ENCODE measurements at places on chromosomes 12 and 14.

- DNase-seq = no peak
Measured at GRCh38 chr12:13940335-13940865, 41.0 kb downstream of the GRIN2B start.

- DNase-seq = no peak
Measured at GRCh38 chr14:26410189-26410685, 187.6 kb downstream of the NOVA1 start.

DNA sequence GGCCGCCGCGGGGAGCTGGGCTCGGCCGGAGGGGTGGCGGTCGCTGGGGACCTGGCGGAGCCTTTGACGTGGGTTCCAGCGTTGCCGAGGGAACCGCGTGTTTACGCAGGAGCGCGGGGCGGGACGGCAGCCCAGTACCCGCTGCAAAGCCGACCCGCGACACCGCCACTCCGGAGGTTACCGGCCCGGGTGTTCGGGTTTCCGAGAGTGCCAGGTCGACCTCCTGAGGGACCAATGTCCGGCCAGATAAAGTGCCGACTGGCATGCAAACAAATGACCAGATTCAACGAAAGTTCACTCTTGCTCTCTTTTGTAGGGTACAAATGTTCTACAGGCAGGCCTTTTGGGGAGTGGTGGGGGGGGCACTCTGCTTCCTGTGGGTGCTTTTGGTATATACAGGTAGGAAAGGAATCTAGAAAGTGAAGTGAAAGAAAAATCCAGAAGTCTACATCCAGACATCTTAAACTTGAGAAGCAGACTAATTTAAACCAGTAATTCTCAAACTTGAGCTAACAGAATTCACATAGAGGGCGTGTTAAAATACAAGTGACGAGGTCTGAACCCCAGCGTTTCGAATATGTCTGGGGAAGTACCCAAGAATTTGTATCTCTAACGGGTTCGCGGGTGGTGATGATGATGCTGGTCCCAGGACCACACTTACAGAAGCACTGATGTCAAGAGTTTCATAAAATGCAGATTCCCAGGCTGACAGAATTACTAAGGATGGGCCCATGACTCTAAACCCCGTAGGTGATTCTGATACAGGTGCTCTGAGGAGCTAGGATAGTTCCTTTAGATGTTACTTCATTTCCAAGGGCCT, at the start of gene GPR135:
GPR135 (minus strand) TSS at position 65 of the 820 bp plus-strand sequence. CDS start 154 bp downstream, outside the sequence.
- no peak for DNase-seq

DNA sequence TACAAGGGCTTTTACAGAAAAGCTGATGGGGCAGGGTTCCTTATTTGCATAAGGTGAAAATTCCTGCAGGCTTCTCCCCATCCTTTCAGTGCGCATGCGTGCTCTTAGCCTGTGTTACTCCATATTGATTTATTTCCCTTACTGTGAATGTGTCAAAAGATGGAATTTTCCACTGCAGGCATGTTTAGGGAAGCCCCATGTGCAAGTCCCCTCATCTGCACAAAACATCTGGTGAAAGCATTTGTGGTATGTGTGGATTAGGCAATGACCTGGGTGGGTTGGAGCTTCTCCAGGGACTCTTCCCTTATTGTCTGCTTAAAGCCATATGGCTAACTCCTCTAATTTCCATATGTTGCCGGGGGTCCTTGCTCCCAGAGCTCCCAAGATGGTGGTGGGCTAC, 912.7 kb upstream of the LRFN5 start:
- DNase-seq = no peak

DNA sequence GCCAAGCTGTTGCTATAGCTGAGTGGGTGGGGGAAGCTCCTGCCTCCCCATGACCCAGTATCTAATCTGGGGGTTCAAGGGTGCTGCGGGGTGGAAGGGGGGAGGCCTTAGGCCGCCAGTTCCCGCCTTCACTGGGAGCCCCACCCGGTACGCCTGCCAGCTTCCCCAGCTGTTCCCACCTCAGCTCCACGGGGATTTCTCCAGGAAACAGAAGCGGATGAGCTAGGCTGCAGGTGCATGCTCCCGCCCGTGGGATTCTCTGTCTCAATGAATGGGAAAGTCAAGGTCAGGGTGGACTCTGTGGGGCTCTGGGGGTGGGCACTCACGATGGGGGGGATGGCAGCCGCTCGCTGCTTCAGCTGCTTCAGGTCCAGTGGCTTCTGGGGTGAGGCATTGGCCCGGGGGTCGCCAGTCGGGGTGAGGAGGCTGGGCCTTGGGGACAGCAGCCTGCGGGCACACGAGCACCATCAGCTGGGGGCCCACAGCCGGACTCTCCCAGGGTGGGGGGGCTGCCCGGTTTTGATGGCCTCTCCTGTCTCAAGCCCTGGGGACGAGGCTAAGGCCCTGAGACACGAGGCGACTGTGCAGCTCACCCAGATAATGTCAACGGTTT, 68.6 kb downstream of the RFLNA start:
- DNase-seq = no peak

GRCh38 chr12:93199831-93200236, 177.9 kb upstream of the NUDT4 start:
- no peak for DNase-seq

GRCh38 chr12:8156845-8157244, at the start of gene ZNF705A:
Gene ZNF705A (plus strand): TSS chr12:8157015. CDS start chr12:8172626, 15,611 bp downstream.
- DNase-seq = no peak

- no peak for DNase-seq
Measured at GRCh38 chr12:64876388-64877071, 52.1 kb downstream of the TBC1D30 start.

- no peak for DNase-seq
Measured at GRCh38 chr12:21599143-21599999, 5.3 kb downstream of the GYS2 start.

GRCh38 chr12:9935026-9935425, 2.9 kb upstream of the CLEC2A start:
- no peak for DNase-seq

DNA sequence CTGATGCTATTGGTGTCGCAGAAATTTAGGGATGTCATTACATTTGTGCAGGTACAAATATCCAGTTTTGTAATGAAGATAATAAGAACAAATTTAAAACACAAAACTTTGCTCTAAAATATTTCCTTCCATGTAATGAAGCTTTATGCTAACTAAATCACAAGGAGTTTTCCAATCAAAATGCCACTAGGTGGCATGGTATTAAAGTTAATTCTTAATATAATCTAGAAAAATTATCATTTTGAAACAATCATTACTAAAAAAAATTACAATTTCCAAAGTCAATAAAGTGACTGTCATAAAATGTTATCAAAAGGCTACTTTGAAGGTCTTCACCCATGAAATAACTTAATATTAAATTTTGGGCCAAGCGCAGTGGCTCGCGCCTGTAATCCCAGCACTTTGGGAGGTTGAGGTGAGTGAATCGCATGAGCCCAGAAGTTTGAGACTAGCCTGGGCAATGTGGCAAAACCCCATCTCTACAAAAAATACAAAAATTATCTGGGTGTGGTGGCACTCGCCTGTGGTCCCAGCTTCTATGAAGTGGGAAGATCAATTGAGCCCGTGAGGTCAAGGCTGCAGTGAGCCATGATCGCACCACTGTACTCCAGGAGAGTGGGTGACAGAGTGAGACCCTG, 77.4 kb downstream of the KIF21A start:
- DNase-seq = no peak

GRCh38 chr12:94689646-94690036, 39.3 kb upstream of the TMCC3 start:
- no peak for DNase-seq

DNA sequence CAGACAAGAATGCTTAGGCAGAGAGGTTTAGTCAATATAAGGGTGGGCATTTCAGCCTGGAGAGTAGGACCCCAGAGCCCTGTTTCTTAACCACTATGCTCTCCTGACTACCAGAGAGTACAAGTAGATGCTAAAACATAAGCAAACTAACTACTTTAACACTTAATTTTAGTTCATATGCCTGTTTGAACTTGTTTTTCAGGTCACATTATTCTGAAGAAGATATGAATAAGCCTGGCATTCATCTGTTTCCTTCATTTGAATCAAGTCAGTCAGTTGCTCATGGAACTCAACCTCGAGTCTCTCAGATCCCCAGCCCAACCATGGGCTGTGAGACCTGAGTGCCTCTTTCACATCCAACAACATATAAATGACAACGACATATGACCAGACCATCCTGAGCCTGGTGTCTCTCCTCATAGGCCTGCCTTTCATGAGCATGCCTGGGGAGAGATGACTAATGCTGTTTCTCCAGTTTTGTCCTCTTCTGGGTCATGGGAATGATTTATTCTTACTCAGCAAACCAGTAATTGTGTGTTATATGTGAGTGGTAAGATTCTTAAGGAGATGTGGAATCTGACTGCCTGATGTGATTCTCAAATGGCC, 251.1 kb upstream of the BTG1 start:
- no peak for DNase-seq

DNA sequence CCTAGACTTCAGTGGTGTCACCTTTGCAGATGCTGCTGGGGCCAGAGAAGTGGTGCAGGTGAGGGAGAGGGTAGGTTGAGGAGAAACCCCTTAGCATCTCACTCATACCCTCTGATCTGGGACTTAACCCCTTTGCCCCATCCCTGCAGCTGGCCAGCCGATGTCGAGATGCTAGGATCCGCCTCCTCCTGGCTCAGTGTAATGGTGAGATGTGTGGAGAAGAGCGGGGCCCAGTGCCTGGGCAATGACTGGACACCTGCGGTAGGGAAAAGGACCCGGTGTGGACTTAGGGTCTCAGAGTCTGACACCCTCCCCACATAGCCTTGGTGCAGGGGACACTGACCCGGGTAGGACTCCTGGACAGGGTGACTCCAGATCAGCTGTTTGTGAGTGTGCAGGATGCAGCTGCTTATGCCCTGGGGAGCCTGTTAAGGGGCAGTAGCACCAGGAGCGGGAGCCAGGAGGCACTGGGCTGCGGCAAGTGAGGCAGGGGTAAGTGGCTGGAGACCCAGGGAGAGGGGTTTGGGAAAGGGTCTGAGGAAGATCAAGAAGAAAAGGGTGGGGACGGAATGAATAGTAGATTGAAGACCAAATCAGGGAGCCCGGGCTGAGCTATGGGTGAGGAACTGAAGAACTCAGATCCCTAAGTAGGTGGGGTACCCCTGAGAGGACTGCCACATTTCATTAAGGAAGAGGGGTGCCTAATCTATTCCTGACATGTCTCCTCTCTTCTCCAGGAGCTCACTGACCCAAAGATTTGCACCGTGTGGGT, 7.6 kb downstream of the B4GALNT1 start:
- no peak for DNase-seq

DNA sequence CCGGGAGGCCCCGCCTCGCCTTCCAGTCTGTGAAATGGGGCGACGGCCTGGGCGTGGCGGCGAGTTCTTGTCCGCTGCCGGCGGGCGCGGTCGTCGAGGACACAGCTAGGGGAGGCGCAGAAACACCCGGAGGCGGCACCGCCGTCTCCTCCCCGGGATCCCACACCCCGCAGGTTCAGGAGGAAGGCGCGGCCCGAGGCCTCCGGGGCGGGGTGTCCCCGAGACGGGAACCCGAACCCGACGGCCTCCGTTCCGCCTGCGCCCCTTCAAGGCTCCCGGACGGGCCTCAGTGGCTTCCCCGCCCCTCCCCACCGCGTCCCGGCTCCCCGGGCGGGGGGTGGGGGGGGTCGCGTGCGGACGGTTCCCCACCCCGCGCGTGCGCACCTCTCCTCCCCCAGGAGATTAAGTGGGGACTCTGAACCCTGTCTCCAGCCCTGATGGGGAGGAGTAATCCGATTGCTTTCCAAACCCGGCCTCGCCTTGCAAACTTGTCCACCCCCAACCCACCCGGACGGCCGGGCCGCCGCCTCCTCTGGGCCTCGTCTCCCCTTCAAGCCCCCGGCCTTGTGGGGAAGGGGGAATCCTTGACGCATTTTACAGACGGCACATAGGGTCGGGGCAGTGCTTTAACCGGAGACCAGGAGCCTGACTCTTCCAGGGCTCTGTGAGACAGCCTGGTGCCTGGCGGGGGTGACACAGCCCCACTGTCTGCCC, 35.3 kb upstream of the ANKRD9 start:
- DNase-seq = peak; percentile 75

DNA sequence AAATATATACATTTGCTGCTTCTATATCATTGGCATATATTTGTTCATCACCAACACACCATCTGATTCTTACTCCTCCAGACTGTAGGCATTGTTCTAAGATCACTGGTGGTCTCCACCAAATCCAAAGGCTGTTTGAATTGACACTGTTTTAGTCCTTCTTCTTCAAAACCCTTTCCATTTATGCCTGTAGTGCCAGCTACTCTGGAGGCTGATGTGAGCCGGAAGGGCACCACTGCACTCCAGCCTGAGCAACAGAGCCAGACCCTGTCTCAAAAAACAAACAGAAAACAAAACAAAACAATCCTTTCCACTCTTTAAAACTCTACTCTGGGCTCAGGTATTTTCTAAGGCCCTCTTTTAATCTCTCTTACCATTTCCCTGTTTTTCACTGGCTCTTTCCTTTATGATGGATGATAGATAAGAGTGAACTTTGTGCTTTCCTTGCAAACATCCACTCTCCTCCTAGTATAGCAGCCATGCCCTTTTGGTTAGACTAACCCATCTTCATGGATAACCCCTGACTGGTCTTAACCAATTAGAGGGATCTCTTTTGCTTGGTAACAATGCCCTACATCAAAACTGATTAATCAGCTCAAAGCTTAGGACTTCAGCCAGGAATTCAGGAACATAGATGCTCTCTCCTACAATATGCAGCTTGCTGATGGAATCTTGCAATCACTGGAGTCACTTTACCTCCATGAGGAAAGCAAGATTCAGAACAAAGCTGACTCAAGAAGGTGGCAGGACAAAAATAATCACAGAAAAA, 24.9 kb downstream of the SPTSSA start:
- DNase-seq = no peak

DNA sequence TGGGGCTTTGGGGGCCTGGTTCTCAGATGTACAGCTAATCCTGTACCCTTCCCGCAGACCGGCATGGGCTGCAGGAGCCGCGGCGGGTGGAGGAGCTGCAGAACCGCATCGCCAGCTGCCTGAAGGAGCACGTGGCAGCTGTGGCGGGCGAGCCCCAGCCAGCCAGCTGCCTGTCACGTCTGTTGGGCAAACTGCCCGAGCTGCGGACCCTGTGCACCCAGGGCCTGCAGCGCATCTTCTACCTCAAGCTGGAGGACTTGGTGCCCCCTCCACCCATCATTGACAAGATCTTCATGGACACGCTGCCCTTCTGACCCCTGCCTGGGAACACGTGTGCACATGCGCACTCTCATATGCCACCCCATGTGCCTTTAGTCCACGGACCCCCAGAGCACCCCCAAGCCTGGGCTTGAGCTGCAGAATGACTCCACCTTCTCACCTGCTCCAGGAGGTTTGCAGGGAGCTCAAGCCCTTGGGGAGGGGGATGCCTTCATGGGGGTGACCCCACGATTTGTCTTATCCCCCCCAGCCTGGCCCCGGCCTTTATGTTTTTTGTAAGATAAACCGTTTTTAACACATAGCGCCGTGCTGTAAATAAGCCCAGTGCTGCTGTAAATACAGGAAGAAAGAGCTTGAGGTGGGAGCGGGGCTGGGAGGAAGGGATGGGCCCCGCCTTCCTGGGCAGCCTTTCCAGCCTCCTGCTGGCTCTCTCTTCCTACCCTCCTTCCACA, 7.6 kb downstream of the NR4A1 start:
- no peak for DNase-seq

- DNase-seq = no peak
Measured at GRCh38 chr12:16294376-16294956, 17.0 kb upstream of the SLC15A5 start.

GRCh38 chr12:124497658-124498057, 69.8 kb downstream of the NCOR2 start:
- no peak for DNase-seq

- DNase-seq = no peak
Measured at GRCh38 chr12:1949771-1950470, 31.5 kb upstream of the CACNA2D4 start.

All from activated effector memory CD4-positive, alpha-beta T cell treated with anti-CD3 and anti-CD28 coated beads, Interleukin-2, amount 50 U/mL, for 16 hours (primary cell).